ENCODE measurements at places on chromosomes 6 and 20.

GRCh38 chr6:134546962-134547645 lies 229.2 kb upstream of the SGK1 start:
- DNase-seq, result no peak

DNA sequence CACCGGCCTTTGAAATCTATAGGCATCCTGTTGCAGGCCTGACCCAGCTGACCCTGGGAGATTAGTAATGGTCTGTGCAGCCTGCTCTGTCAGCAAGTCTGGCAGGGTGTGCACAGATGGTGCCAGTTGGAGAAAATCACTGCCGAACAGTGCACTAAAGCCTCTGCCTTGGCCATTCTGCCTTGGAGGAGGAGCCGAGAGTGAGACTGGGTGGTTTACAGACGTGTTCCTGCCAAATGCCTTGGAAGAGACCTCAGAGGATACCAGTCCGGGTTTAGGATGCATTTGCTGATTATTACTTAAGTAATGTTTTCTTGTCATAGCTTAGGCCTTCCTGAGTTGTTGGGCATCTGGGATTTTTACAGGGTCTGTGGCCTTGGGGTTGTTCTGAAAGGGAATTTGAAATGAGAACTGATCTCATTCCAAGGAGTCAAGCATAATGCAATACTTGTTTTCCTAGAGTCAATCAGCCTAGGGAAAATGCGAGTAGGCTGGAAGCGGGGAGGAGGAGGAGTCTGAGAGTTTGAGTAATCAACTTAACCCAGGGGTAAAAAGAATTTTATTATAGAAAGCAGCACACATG lies 292.1 kb downstream of the SOX4 start:
- DNase-seq, result no peak

DNA sequence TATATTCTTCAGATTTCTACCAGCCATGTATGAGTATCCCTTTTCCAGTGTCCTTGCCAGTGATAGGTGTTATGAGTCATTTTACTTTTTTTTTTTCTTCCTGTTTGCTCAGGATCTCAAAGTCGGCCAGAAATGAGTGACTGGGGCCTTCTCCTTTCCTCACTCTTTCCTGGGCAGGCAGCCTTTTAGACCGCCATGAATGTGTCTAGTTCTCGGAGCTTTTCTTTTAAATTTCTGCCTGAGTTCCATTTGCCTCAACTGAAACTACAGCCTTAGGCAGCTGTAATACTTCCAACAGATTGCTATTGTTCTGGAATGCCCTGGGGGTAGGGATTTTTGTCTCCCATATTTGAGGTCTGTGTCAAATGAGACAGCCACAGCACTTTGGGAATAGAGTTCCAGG lies 83.7 kb downstream of the STXBP5 start:
- no peak for DNase-seq

DNA sequence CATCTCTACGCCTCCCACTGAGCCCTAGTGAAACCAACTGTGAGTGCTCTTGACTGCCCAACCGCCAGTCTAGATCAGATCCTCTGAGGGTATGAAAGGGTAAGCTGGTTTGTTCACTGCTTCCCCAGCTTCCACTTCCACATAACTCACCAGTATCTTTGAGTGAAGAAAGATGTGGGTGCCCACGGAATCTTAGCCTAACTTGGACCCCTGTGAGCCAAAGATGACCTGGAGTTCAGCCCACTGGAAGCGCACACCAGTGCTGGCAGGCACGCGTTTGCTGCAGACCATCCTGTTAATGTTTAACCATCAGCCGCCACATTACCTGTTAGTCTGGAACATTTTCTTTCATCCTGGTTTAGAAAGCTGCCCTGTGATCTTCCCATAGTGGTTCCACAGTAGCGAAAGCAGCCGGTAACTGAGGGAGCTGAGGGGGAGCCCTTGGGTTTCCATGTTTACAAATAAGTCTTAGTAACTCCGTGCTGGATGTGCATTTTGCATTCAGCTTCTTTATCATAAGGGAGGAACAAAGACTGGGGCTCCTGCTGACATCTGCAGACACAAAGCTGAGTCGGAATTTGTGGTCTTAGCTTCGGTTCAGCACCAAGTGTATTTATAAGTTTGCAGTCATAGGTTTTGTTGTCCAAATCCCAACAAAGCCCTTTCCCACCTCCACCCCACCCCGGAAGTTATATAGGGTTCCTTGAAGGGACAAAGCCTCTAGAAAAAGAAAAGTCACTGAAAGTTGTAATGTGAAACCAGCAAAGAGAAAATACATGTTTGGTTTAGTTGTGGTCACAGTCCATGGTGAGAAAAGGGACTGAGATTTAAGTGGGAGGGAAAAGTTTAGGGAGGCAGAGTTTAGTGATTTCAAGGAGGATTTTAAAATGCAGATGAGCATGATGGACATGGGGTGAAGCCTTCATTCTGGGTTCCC lies 71.0 kb downstream of the SSR1 start:
- no peak for DNase-seq

DNA sequence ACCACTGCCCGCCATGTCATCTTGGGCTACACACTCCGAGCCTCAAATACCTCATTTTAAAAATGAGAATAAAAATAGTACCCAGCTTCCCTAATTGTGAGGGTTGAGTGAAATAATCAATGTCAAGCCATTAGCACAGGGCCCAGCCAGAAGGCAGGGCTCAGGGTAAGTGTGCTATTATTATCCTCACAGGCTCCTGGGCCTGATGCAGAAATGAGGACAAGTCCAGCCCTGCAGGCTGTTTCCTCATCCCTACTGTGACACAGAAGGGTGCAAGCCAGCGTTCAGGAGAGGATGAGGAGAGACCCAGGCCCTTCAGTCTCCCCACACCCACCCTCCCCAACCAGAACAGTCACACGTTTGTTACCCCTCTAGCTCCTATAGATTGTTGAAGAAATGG lies 4.0 kb downstream of the DLK2 start:
- DNase-seq, result no peak

DNA sequence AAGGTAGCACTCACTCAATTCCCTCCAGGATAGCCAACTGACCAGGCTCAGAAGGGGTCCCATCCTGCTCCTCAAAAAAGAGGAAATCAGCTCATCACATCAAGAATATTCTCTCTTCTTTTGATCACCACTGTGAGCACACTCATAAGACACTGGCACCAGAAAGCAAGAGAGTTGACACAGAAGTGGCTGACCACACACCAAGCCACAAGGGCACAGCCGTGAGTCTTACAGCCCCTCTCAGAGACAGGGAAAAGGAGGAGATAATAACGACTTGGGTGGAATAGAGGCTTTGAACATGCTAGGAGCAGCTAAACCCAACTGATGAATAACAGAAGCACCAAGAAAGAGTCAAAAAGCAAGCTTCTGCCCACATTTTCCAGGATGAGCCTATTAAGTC lies 249.1 kb upstream of the PREP start:
- DNase-seq, result no peak

Measured in CD4-positive, alpha-beta T cell treated with Interferon alpha-2 for 1 hour (primary cell).